Erythroblast (primary cell): ENCODE measurements at places on chromosomes 6 and 20.

DNA sequence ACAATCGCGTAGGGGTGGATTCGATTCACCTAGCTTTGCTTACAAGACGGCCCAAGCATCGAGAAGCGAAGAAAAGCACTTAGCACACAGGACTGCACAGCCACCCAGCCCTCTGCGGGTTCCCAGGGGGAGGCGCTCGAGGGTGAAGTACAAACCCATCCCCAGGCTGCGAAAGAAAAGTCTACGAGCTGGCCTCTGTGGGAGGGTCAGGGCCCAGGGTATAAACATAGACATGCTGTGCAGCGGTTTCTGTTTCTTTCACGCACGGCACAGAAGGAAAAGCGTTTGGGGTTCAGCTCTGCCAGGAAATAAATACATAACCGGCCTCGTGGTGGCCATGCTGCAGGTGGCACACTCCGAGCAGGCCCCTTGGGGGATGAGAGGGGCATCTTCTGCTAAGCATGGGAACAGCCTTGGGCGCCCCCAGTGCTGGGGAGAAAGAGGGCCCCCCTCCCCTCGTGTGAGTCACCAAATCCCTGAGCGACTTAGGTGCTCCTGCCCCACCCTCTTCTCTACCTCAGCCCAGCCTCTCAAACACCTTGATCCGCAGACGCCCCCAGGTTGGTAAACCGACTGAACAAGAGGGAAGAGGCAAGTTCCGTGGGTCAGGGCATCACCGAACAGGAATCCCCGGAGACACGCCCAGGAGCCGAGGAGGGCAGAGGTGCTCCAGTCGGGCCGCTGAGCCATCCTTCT is 91.6 kb upstream of the RIPOR2 start:
- DNase-seq: no peak

DNA sequence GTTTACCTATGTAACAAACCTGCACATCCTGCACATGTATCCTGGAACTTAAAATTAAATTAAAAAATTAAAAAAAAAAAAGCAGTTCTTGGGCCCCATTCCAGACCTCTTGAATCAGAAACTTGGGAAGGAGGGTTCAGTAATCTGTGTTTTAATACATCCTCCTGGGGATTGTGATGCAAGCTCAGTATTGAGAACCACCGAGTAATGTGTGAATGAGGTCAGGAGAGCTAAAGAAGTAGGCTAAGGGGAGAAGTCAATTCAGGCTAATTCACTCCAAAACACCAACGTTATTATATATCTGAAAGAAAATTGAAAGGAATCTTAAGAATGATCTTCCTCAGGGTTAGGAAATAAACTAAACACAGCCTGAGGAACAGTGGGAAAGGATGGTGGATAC is 120.4 kb downstream of the RNF144B start:
- DNase-seq: no peak

DNA sequence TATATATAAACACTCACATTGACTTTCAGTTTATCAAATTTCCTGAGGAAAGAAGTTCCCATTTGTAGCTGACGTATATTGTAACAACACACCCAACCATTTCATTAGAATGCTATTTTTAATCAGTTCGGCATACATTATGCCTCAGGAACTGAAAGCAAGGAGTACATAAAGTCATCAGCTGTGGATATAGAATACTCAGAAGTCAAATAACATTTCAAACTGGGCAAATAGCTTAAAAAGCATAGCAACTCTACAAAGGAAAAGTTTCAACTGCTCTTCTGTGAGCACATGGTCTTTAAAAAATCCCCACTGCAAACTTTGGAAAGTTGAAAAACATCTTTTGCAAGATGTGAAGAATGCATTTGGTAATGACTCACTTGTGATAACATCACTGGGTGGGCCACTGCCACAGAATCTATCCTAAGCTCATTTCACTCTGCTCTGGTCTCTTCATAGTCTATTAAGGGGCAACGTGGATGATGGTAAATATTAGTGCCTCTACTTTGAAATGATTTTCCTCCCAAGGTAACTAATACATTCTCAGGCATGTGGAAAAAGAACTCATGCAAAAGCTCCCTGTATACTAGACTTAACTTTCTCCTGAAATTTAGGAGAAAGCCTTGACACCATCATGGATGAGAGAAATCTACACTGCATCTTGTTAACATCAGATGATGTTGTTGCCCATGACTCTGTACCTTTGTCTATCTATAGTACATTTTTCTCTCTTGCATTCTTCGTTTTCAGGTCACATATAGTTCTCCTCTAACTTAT is 49.2 kb downstream of the FYN start:
- DNase-seq: peak; percentile 47

DNA sequence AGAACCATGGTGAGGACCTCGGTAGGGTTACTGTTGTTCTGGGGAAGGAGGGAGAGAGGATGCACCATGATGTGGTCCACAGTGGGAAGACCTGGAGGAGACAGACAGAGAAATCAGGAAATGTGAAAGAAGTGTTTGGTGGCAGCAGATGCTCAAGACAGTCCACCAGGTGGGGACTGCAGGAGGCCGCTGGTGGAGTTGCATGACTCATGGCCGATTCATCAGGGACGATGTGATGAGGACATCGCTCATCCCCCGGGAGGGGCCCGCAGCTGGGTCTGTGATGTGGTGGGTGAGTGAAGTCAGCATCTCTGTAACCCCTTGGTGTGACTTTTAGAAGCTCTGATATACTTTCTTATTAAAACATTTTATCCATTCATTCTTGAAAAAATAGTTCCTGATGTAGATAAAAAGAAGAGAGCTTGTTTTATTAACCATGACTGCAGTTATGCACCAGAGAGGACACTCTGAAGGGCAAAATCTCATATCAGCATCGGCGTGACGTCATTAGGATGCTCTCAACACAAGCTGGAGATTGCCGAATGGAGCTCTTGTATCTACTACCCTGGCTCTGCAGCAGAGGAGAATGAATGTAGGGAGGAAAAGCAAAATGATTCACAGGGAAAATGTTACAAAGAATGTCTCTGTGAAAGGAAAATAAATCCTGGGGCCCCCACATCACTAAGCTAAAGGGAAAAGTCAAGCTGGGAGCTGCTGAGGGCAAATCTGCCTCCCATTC is 71.2 kb downstream of the RAMACL start:
- peak; percentile 11 for DNase-seq

DNA sequence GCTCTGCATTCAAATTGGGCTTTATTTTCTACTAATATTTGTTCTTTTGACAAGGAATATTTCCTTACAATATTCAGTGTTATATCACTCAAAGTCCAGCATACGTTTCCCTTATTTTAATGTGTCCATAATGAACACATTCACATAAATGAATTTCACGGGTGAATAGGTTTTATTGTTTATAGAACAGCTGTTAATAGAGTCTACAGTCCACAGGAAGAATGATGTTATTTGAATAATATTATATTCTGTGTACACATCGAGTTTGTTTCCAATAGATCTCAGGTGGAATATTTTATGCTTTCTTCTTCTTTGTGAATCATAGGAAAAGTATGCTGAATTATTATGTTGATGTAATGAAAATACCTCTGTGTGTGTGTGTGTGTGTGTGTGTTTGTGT is 582.4 kb downstream of the CDH26 start:
- DNase-seq: no peak
